T47D (cell line): ENCODE measurements at places on chromosomes 2 and 18.

- no peak for DNase-seq
Measured at GRCh38 chr2:135744760-135745314, 3.2 kb downstream of the UBXN4 start.

DNA sequence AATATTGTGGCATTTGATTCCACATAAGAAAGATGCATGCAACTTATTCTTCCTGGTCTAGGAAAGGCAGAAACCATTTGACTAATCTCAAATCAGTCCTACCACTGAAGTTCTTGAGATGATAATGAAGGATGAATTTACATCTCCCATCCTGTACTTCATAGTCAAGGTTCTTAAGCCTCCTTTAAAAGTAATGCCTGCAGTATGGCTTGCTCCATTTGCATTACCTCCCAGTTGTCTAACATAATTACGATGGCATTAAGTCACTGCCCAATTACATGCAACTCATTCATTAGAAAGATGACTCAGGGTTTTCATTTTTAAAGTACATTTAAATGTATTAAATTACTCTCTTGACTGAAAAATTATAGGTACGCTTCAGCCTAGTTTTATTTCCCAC is 32.2 kb downstream of the THADA start:
- no peak for DNase-seq

DNA sequence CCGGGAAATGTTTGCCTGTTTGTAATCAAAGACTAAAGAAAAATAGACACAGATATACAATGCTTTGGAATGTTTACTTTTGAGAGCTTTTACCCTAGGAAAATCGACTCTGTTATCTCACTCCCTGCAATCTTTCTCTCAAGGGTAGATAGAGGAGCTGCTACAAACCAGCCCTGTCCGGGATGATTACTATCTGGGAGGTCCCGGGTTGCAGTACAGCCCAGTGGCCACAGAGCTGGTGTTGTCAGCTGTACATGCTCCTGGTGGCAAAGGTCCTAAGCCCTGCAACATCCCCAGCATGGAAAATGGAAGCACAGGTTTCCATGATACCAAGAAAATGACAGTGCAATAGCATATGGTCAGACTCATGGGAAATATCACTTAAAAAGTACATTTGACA is 570.5 kb upstream of the SOX11 start:
- no peak for DNase-seq

GRCh38 chr2:37784071-37784758 is 112.8 kb upstream of the CDC42EP3 start:
- DNase-seq, result no peak

GRCh38 chr2:240372101-240372500 is 63.4 kb upstream of the GPC1 start:
- no peak for DNase-seq

GRCh38 chr2:121617042-121617599 is 32.1 kb downstream of the CLASP1 start:
- no peak for DNase-seq

- DNase-seq, result no peak
Measured at GRCh38 chr2:121686218-121686617, 37.0 kb upstream of the CLASP1 start.

- no peak for DNase-seq
Measured at GRCh38 chr2:174969091-174969734, 36.0 kb downstream of the CHN1 start.

DNA sequence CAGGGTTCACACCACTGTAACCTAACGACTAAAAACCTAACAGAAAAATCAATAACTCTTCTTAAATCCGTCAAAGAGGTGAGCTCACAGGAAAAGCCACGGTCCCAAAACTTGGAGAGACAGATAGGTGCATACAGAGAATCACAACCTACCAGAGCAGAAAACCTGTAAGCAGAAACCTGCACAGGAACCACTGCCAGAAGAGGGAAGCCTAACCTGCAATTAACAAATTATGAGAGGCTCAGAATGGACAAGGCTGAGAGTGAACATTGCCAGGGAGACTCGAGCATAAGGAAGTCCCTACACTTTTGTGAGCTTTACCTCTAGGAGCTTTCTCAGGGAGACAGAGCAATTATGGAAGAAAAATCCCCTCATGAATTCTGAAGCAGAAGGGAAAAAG is 156.2 kb upstream of the NETO1 start:
- peak; percentile 8 for DNase-seq

- DNase-seq, result no peak
Measured at GRCh38 chr18:404061-404636, 96.4 kb downstream of the COLEC12 start.

- DNase-seq, result no peak
Measured at GRCh38 chr2:162676515-162676914, 162.1 kb downstream of the KCNH7 start.

DNA sequence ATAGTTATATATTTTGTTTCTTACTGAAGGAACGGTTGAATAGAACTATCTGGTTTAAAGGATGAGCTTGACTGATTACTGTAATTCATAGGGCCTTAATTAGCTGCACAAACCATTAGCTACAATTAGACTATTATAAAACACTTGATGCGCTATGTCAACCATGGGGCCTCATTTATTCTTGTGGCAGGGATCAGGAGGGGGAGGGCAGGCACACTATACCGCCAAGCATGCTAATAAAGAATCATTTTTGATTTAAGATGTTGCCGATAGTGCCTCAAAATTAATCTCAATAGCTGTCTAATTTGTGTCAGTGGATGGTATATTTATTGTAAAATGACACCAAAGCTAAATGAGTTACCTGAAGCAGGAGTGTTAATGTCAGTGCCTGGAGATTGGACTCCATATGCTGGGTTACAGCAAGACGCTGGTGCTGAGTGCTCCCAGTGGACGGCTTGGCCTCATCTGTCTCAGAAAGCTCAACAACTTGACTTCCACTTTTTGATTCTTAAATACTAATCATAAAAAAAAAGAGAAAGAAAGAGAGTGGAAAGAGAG is 1007.0 kb upstream of the CELF4 start:
- DNase-seq, result no peak

DNA sequence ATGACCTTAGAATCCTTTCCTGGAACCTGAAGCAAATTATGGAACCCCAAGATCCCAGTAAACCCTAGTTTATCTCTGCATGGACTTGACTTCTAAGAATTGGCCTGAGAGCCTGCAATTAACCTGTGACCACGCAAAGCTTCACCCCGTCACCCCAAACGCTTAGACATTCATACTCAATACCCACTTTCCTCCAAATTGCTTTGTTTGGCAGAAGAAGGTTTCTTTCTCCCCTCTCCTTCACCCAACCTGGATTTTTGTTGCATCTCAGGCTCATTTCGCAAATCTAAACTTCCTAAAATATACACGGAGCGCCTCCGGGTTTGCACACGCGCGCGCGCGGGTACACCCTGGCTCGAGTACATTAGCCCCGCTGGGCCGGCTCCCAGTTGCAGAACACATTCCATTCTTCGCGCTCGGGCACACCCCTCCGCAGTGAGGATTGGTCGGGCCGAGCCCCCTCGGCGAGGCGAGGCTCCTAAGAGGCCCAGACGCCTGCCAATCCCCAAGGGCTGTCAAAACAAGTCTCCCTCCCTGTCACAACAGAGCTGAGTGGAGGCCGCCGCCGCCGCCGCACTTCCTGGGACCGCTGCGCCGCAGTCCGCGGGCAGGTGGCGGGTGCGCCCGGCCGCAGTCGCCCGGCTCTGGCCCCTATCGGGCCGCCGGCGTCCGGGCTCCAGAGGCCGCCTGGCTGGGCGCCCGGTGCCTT is at the start of gene PLCL1:
Gene PLCL1, plus strand, starts transcription at position 545 of the 709 bp plus-strand sequence.
- DNase-seq, result peak; percentile 93

- no peak for DNase-seq
Measured at GRCh38 chr18:78525366-78526111, 454.1 kb upstream of the SALL3 start.

DNA sequence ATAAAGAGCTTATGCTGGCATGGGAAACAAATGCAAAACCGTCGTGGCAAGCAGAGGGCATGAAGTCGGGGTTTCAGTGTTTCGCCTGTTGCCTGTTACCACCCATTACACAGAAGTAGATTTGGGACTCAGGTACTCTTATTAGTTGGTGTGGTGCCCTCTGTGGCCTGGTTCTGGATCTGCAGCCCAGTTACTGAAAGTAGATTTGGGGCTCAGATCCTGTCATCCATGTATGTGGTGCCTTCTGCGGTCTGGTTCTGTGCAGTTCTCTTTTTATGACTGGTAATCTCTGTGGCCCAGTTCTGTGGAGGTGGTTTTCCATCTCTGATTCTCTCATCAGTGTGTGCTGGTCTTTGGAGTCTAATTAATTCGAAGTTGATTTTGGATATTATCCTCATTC is 45.2 kb downstream of the ADNP2 start:
- no peak for DNase-seq

- no peak for DNase-seq
Measured at GRCh38 chr2:118168615-118169014, 80.3 kb downstream of the INSIG2 start.

DNA sequence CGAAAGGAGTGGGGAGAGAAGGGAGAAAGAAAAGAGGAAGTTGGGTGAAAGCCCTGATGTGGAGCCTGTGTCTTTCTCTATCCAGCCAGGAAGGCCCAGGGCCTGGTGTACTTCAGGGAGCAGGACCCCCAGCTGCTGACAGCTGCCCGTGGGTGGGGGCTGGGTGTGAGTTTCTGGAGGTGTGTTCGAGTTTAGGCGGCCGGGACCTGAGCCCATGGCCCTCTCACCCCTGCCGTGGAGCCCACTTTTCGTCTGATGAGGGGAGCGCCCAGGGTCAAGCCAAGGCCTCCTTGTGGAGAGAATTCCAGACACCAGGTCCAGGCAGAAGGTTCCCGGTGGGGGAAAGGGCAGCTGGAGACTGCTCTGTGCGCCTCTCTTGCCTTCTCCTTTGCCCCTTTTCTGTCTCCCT is 2.2 kb downstream of the SIX3 start:
- no peak for DNase-seq

GRCh38 chr2:168033966-168034365 is 213.4 kb downstream of the STK39 start:
- DNase-seq, result no peak

DNA sequence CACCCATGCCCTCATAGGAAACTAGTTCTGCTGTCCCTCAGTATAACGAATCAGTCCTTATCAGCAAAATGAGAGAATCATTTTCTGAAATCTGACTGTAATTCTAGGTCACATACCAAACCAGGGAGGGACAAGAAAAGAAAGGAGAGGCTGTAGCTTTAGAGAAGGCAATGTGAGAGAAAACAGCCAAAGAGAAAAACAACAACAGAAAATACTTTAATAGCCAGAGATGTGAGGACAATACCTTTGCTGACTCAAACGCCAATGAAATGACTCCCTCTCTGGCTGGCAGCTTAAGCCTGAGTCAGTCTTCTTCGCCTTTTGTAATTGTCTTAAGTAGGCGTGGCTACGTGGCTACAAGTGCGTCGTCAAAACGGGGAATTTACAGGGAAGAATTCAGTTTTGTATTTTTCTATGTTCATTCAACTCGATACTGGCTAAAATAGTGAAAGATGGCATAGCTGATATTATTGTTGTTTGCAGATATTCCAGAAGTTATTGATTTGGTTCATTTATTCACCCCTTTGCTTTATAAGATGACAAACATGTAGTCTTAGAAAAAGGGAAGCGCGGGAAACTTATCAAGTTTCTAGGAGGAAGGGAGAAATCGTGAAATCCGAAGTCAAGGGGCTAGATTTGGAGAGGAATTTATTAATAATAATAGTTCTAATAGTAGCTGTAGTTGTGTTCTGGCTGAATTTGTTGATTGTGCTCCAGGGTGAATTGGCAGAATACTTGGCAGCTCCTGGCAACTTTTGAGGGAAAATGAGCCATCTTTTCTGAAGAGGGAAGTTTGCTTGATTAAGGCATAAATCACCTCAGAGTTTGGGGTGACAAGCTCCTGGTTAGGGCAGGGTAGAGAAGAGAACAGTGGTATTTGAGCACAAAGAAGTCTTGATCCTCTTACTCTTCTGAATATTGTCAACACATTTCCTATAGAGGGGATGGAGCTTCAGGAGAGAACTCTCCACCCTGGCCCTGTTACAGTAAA is at the start of gene IL1A:
Gene IL1A, minus strand, starts transcription at position 295 of the 991 bp plus-strand sequence. CDS start 723 bp downstream, outside the sequence.
- no peak for DNase-seq

- no peak for DNase-seq
Measured at GRCh38 chr2:196984903-196985302, 58.4 kb upstream of the PGAP1 start.
